ENCODE measurements at places on chromosomes 7 and 10. TPM values are rescaled to one million over a fixed set of nuclear protein-coding genes. Genes with fewer than 3 reads are reported as not detected.

DNA sequence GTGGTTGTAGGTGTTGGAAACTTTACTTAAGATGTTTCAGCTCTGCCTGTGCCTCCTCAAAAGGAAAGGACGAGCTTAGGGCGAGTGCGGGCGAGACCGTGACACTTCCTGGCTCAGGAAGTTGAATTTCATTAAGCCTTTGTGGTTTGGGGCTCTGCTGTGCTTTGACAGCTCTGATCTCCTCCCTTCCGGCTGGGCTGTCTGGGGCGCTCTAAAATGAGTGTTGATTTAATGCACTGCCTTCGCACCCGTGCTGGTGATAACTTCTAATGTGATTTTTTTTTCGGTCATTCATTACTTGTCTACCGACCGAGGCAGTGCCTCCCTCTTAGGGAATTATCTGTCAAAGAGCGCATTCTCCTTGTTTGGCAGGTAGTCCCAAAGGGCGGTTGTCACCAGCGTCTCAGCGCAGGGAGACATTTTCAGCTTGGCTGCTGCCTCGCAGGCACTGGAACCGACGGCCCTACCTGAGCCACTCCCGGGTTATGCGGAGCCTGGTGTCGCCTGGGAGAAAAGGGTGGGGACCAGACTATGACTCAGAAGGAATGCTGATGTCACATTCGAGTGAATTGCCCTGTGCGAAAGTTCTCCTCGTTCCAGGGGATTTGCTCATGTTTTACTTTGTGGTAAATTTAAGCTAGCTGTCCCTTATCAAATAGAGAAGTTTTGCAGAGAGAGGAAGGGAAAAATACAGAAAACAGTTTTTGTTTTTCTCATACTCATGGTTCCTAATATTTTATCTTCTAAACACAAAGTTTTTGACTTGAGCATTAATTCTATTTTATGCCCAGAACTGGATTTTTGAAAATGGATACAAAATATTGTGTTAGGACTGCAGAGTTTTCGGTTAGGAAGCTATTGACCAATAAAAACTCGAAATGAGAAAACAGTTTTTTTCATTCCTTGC is 920 bp downstream of the TES start:
- peak overlapping the region; percentile 97 for H3K4me3 ChIP-seq
- peak overlapping the region; percentile 96 for H3K27ac ChIP-seq
- H3K36me3 ChIP-seq, result peaks cover 23% of the 10 kb centered on the region
- no peaks in the 10 kb centered on the region for H3K27me3 ChIP-seq

- no peak overlapping the region for H3K4me3 ChIP-seq
- no peak overlapping the region for H3K27ac ChIP-seq
- H3K36me3 ChIP-seq, result no peaks in the 10 kb centered on the region
- no peak for DNase-seq
- peaks cover 17% of the 10 kb centered on the region for H3K4me1 ChIP-seq
Observed at GRCh38 chr7:117086788-117087187, 133.5 kb downstream of the ST7 start.

FOXI2 gene
- total RNA-seq, result not detected

PITX3 gene
- not detected for total RNA-seq

ABCB4 gene
- total RNA-seq, result not detected

DNA sequence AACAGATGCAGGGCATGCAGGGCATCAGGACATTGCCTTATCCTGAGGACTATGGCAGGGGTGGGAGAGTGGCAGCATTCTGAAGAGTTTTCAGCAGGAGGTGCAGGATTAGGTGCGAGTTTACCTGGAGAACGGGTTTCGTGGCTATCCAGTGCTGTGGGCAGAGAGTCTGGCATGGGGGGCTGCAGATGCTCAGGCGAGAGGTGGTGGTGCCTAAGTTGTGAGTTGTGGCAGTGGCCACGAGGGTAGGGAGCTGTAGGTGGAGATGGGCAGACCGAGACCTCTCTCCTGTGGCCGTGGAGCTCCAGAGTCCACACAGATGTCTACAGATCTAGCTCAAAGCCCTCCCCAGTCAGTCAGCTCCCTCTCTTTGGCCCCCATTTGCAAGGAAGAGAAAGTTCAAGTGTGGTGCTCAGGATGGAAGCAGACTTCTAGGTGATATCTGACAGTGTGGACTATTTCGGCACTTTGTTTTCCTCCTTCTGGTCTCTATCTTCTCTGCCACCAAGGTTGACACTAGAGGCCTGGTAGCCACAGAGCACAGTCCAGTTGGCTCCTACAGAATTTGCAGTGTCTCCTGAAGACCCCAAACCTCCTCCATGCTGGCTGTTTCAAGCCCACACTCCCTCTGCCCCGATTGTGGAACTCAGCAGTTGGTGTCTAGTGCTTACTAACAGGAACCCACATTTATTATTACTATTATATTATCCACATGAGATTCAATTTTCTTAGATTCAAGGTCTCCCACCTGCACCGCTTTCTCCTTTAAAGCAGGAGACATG is 955.7 kb upstream of the ZNF722 start:
- H3K27ac ChIP-seq, result no peak overlapping the region
- no peaks in the 10 kb centered on the region for H3K4me1 ChIP-seq
- H3K27me3 ChIP-seq, result no peaks in the 10 kb centered on the region

GRCh38 chr10:5596611-5597341 is 69.6 kb downstream of the ASB13 start:
- peaks cover 27% of the 10 kb centered on the region for H3K27me3 ChIP-seq
- H3K4me1 ChIP-seq, result peaks cover 5% of the 10 kb centered on the region
- no peak for DNase-seq
- no peak overlapping the region for H3K27ac ChIP-seq
- H3K4me3 ChIP-seq, result no peak overlapping the region

- no peaks in the 10 kb centered on the region for H3K27me3 ChIP-seq
- peak overlapping the region; percentile 38 for H3K4me3 ChIP-seq
- peaks cover 18% of the 10 kb centered on the region for H3K4me1 ChIP-seq
Observed at GRCh38 chr10:87860156-87860795, 3.1 kb downstream of the KLLN start.

DNA sequence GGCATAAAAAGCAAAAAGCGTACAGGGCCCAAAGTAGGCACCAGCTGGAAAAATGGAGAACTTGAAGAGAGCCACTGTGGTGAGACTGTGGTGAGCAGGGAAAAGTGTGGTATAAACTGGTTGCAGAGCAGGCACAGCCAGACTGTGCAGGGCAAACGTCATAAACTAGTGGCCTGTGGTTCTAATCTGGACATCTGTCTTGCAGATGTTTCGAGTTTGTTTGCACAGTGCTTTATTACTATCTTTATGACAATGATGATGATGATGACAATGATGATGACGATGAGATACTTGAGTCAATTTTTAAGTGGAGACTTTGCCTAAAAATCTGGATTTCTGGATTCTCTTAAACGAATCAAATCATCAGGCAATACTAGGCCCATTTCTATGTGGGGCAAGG is 45.7 kb downstream of the SEMA3C start:
- H3K4me3 ChIP-seq, result no peak overlapping the region
- no peak for DNase-seq
- H3K27ac ChIP-seq, result no peak overlapping the region
- H3K36me3 ChIP-seq, result no peaks in the 10 kb centered on the region
- H3K27me3 ChIP-seq, result no peaks in the 10 kb centered on the region

DNA sequence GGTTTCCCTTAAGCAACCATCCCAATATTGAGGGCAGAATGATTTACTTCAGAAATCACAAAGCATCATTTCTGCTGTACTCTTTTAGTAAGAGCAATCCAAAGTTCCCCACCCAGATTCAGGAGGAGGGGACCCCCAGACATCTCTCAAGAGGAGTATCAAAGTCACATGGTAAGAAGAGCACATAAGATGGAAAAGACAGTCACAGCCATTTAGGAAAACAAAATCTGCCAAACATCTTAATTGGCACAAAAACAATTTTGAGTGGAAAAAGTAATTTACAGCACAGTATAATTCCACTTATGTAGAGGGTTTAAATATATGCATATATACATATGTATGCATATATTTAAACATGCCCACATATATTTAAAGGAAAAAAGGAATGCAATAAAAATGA is 1329.0 kb upstream of the CELF2 start:
- H3K4me3 ChIP-seq, result no peak overlapping the region
- H3K36me3 ChIP-seq, result no peaks in the 10 kb centered on the region
- peaks cover 2% of the 10 kb centered on the region for H3K4me1 ChIP-seq
- H3K27me3 ChIP-seq, result no peaks in the 10 kb centered on the region

- no peak for DNase-seq
- H3K36me3 ChIP-seq, result no peaks in the 10 kb centered on the region
- H3K27ac ChIP-seq, result no peak overlapping the region
- H3K4me3 ChIP-seq, result no peak overlapping the region
- no peaks in the 10 kb centered on the region for H3K4me1 ChIP-seq
- H3K27me3 ChIP-seq, result no peaks in the 10 kb centered on the region
Observed at GRCh38 chr10:52387744-52388143, 73.7 kb downstream of the DKK1 start.

IKZF5 gene
- 20.9 TPM for total RNA-seq

GRCh38 chr10:47311193-47311931 is 10.9 kb upstream of the GDF2 start:
- DNase-seq, result peak; percentile 65
- H3K27ac ChIP-seq, result peak overlapping the region; percentile 89
- H3K4me3 ChIP-seq, result peak overlapping the region; percentile 47
- H3K4me1 ChIP-seq, result peaks cover 20% of the 10 kb centered on the region

DNA sequence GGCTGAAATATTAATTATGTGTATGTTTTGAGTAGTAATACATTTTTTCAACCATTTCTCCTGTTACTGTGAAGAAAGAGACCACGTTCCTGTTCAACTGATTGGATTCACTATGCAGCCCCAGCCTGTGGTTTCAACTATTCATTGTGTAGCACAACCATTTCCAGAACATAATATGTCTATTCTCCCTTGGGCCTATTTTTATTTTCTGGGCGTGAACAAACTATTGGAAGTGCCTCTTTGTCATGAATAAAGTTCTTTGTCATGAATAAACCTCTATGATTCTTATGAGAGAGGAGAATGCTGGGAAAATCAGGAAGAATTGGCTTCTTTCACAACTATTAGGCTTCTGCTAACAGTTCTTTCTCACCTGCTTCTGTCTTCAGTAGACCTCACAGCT is 152.4 kb downstream of the GNAT3 start:
- H3K4me3 ChIP-seq, result no peak overlapping the region
- H3K27me3 ChIP-seq, result no peaks in the 10 kb centered on the region
- H3K4me1 ChIP-seq, result no peaks in the 10 kb centered on the region

FGFR2 gene
- 1.1 TPM for total RNA-seq

TRAPPC14 gene
- total RNA-seq, result 58.4 TPM

DNA sequence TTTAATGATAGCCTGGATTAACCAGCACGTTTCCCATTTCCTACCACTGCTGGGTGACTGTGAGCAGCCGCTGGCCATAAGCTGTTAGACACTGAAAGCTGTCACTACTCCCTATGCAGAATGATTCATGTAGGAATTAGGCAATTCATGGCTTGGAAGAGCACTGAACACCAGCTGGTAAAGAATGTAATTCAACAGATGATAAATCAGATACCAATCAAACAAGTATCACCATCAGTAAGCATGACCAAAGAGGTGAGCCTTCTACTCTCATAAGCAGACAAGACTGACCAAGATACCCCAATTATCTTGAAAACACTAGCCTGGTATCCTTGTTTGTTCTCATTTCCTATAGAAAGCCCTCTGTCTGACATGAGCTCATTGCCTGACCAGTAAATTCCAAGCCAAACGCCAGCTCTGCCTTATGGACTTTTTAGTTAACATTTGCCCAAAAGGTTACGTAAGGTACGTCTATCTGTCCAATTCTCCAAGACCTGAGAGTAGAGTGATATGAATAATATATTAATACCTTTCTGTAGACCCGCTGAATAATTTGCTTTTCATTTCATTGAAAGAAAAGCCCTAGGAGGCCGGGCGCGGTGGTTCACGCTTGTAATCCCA is 127.7 kb downstream of the ELMO1 start:
- H3K4me1 ChIP-seq, result peaks cover 9% of the 10 kb centered on the region
- no peaks in the 10 kb centered on the region for H3K27me3 ChIP-seq
- no peak overlapping the region for H3K4me3 ChIP-seq

PNLIPRP2 gene
- not detected for total RNA-seq

UTF1 gene
- total RNA-seq, result not detected

GRCh38 chr10:44986179-44986578 is 7.6 kb upstream of the DEPP1 start:
- peaks cover 5% of the 10 kb centered on the region for H3K4me1 ChIP-seq
- DNase-seq, result no peak
- no peak overlapping the region for H3K27ac ChIP-seq
- no peaks in the 10 kb centered on the region for H3K36me3 ChIP-seq
- no peak overlapping the region for H3K4me3 ChIP-seq

ADIRF gene
- not detected for total RNA-seq

TACR2 gene
- not detected for total RNA-seq

FFAR4 gene
- not detected for total RNA-seq

NEUROG3 gene
- not detected for total RNA-seq

ZNF438 gene
- 3.9 TPM for total RNA-seq

PDK4 gene
- 0.39 TPM for total RNA-seq

DNA sequence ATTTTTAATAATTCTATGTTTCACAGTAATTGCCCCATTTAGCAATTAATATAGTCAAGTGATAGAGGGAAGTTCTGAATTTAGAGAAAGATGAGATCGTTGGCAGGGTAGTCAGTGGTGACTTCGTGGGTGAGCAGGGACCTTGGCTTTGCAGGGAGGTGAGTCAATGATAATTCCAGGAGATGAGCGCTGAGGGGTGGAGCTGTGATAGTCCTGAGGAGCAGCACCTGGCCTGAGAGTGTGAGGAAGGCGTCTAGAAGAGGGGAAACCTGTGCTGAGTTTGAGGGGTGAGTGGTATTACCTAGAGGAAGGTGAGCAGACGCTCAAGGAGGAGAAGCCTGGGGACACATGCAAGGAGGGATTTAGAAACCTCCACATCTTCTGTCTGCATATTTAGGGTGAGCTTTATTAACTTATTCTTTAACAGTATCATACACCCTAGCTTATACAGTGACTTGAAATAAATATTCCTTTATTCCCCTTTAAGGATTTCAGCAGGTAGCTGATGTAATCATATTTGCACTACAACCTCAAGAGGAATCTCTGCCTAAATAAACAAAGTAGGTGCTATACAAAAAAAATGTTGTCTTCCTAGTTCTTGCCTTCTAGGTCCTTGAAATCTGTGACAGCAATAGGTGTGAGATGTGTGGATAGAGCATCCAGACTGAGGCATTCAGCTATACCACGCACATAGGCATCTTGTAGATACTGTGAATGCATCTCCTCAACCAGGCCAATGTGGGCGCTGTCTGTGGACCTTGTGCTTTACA is 2.1 kb upstream of the TRIL start:
- peaks cover 2% of the 10 kb centered on the region for H3K36me3 ChIP-seq
- no peak for DNase-seq
- H3K4me3 ChIP-seq, result no peak overlapping the region

- peaks cover 2% of the 10 kb centered on the region for H3K27me3 ChIP-seq
- H3K4me3 ChIP-seq, result no peak overlapping the region
- H3K4me1 ChIP-seq, result peaks cover 1% of the 10 kb centered on the region
Observed at GRCh38 chr7:18353339-18353738, 142.2 kb upstream of the HDAC9 start.

DNA sequence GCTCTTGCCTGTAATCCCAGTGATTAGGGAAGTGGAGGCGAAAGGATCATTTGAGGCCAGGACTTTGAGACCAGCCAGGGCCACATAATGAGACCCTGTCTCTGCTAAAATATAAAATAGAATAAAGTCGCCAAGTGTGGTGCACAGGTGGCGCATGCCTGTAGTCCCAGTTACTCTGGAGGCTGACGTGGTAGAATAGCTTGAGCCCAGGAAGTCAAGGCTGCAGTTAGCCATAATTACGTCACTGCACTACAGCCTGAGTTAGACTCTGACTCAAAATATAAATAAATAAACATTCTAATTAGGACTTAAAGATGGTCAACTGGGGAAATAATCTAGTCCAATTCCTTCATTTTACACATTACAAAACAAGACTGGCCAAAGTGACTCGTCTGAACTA is 768 bp downstream of the CHCHD2 start:
- no peak for DNase-seq
- H3K27ac ChIP-seq, result peak overlapping the region; percentile 98
- no peaks in the 10 kb centered on the region for H3K27me3 ChIP-seq
- peak overlapping the region; percentile 99 for H3K4me3 ChIP-seq
- H3K36me3 ChIP-seq, result peaks cover 28% of the 10 kb centered on the region
- H3K4me1 ChIP-seq, result peaks cover 22% of the 10 kb centered on the region

Measured in activated naive CD8-positive, alpha-beta T cell treated with anti-CD3 and anti-CD28 coated beads, Interleukin-2, amount 10 ng/mL, durations not matched to agents 7 days and 5 days (primary cell).